ENCODE measurements at places on chromosomes 3 and 15.

- no peak for DNase-seq
Observed at GRCh38 chr3:73727117-73727821, 102.5 kb upstream of the PDZRN3 start.

DNA sequence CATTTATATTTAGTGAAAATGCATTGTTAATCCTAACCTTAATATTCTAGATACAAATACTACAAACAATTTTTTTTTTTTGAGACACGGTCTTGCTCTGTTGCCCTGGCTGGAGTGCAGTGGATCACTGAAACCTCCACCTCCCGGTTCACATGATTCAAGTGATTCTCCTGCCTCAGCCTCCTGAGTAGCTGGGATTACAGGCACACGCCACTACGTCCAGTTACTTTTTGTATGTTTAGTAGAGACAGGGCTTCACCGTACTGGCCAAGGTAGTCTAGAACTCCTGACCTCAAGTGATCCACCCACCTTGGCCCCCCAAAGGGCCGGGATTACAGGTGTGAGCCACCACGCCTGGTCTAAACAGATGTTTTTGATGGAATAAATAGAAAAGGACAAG lies 361.5 kb upstream of the NECTIN3 start:
- DNase-seq, result no peak

GRCh38 chr3:149247929-149248691 lies 26.5 kb upstream of the CP start:
- no peak for DNase-seq

DNA sequence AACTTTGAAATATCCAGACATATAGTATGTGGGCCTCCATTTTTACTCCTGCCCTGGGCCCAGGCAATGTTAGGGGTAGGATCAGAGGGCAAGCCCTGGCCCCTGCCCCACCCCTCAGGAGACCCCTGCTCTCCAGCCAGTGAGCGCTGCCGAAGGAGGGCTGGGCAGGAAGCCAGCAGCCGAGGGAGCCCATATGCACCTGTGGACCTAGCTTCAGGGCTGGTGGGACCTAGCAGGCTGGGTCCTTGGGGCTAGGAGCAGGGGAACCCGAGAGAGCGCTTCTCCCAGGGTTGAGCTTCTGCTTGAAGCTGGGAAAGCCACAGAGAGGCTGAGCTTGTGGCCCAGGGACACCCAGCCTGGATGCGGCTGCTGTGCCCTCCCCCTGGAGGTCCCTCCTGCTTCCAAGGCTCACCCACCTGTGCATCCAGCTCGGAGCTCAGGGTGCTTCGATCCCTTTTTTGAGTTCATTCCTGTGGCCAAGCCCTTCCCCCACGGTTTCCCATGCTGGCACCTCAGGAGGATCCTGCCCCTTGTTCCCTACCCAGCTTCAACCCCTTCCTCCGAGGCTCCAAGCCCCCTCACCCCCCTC lies 21.0 kb upstream of the CYP11A1 start:
- no peak for DNase-seq

DNA sequence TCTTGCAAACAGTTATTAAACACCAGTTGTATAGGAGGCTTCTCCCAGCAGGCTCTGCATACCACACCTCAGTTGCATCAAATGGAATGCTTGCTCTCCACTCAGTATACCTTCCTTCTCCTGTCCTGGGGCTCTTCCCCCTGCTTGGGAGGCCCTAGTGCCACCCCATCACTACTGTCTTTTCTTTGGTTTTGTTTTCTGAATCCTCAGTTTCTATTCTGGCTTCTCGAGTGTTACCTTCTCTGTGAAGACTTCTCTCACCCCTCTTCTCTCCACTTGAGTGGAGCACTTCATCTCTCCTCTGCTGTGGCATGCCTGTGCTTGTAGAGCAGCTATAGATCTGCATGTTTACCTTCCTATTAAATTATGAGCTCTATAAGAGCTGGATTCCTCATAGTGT lies 75.7 kb upstream of the TPRG1 start:
- no peak for DNase-seq

DNA sequence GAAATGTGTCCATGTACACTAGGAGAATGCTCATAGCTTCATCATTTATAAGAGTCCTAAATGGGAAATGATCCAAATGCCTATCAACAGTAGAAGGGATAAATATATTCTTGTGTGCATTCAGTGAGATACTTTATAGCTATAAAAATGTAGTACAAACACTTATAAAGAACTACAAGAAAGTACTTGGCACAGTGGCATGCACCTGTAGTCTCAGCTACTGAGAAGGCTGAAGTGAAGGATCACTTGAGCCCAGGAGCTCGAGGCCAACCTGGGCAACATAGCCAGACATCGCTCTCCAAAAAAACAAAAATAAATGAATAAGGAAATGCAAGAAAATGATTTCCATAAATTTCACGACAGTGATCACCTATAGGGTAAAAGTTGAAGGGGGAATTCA lies 3.6 kb upstream of the FBXL2 start:
- DNase-seq, result no peak

- no peak for DNase-seq
Observed at GRCh38 chr15:74383695-74384565, 16.5 kb upstream of the CYP11A1 start.

DNA sequence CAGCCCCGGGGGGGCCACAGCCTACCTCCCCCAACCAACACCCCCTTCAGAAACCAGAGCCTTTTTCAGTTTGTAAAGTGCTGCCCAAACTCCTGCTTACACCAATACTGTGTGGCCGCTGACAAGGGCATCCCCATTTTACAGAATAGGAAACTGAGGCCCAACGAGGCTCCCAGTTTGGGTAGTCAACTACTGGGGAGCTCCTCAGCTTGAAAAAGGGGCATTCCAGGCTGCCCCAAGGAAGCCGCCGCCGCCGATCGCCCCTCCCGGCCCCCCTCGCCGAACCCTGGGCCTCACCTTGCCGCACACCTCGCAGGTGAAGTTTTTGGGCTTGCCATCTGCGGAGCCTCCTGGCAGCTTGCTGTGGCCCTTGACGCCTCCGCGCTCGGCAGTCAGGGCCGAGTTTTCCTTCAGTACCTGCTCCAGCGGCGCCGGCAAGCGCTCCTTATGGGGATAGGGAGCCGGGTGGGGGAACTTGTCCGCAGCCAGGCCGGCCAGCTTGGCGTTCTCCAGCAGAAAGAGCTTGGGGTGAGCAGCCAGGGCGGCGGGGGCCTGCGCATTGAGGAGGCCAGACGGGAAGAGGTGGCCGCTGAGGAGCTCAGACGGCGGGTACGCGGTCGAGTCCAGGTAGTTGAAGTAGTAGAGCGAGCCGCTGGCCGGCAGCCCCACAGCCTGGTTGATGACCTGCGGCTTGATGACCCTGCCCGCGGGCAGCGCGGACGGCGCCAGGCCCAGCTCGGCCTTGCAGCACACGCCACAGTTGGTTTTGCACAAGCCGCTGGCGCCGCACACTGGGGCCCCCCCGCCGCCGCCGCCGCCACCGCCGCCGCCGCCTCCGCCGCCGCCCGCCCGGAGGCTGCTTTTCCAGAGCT lies 1.4 kb downstream of the FEZF2 start:
- no peak for DNase-seq

GRCh38 chr15:43266834-43267233 lies at the start of gene TGM5:
TGM5 (minus strand) TSS chr15:43266928; CDS start chr15:43266849, 79 bp downstream.
- no peak for DNase-seq

DNA sequence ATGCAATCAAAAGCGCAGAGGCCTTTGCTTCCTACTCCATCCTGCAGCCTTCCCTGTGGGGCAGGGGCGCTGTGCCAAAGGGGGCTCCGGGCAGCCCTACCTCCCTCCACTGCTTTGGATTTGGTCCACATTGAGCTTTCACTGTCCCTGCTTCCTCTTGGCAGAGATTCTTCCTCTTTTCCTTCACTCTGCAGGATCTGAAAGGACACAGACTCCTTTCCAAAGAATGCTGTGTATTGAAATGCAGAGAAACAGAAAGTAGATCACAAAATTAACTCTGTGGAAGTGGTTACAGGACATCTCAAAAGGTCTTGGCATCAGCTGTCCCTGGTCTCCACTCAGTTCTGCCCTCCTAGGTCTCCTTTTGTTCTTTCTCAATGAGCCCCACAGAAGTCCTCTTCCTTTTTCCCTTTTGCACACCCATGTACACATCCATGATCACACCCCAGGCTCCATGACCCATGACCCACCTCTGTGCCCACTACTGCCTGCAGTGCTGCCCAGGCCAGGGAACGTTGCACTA lies 64.1 kb downstream of the CCR1 start:
- no peak for DNase-seq

DNA sequence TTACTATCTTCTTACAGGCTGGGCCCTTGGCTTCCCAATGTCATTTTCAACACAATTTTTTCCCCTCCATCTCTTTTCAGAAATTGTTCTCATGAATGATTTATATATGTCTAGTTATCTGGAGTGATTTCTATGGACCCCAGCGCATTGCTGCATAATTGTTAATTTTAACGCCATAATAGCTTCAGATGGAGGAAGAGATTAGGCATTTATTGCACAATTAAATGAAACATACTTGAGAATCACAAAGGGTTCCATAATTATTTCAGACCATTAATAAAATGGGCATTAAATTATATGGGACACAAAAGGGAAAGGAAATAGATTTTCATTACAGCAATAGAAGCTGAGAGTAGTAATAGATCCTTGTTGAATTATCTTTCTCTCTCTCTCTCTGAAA lies 70.3 kb upstream of the SOX14 start:
- DNase-seq, result no peak

DNA sequence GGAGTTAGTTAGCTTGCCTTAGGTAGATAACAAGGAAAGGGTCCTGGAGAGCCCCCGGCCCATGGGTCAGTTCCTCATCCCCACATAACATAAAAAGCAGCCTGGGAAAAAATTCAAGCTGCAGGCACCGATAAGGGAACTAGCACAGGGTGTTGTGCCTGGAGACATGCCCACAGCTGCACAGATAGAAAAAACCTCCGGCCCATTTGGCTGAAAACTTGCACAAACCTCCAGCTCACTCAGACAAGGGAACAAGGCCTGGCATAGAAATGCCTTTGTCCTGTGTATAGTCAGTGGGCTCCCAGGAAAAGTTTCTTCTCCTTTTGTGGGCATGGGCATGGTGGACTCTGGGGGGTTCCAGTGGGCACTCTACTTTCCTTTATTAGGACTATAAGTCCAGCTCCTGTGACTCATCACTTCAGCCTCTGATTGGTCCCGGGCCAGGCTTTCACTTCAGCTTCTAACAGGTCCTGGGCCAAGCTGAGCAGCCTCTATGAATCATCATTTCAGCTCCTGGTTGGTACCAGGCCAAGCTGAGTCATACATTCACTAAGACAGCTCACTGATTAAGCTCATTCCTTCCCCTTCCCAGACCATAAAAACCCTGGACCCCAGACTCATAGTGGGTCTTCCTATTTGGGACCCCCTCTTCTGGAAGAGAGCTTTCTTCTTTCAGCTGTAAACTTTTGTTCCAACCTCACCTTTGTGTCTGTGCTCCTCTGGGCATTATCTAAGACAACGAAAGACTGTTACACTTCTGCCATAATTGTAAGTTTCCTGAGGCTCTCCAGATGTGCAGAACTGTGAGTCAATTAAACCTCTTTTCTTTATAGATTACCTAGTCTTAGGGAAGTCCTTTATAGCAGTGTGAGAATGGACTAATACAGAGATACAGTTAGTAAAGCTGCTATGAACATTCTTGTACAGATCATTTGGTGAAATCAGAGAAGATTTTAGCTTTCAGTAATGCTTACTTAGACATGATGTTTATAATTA lies 348.0 kb upstream of the DPPA4 start:
- no peak for DNase-seq

GRCh38 chr3:152177757-152178156 lies 91.0 kb upstream of the MBNL1 start:
- DNase-seq, result no peak

- DNase-seq, result no peak
Observed at GRCh38 chr3:136068708-136069107, 103.2 kb downstream of the PPP2R3A start.

DNA sequence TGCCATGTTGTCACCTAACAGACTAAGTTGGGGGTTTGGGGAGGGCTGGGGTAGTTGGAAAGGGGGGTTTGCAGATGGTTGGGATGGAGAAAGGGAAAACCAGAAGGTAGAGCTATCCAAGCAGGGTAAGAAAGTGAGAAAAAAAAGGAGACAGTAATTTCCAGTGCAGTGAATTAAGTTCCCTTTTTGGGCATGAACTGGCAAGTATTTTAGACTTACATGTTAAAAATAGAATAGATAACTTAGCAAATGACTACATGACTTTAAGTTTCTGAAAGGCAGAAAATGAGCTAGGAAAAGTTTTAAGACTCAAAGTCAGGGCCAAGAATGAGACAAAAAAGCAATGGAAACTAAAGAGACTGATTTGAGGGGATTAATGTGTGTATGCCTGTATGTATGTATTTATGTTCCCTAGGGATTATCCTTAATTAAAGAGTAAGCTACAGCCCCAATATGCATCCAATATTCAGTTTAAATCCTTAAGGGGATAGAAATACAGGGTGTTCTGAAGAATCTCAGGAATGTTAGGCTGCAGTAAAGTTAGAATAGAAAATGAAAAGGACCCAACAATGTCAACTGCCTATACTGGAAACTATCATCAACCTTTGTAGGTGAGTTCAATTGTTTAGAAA lies 285.2 kb upstream of the MME start:
- no peak for DNase-seq

DNA sequence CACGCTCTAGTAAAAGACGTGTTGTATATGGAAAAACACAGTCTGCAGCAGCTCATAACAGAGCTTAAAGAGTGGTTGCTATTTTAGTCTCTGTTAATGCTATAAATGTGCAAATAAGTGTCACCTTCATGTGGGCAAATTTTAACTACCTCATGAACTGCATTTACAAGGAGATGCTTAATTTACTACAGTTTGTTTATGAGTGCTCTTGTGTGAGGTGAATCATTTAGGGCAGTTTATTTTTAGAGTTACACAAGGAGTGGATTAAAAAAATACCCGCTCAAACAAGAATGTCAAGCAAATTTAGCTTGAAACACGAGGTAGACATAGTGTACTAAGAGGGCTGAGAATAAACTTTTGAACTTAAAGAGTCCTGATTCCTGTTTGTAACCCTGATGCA lies 579.0 kb downstream of the MFSD1 start:
- DNase-seq, result no peak

DNA sequence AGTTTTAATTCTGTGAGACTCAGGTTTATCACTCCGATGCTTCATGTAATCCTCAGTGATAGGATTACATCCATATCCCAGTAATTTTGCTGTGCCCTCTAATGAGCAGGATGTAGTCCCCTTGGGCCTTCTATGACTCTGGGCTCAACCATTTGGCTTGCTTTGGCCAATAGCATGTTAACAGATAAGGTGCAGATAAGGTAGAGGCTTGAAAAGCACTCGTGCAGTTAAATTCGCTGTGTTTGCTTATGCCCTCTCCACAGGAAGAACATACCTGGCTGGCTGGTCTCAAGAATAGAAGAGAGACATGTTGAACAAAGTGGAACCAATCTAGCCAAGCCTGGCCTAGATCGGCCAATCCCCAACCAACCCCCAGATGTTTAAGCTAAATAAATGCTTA lies 20.1 kb downstream of the CCDC13 start:
- no peak for DNase-seq

- no peak for DNase-seq
Observed at GRCh38 chr15:59329570-59330350, 42.9 kb downstream of the MYO1E start.

DNA sequence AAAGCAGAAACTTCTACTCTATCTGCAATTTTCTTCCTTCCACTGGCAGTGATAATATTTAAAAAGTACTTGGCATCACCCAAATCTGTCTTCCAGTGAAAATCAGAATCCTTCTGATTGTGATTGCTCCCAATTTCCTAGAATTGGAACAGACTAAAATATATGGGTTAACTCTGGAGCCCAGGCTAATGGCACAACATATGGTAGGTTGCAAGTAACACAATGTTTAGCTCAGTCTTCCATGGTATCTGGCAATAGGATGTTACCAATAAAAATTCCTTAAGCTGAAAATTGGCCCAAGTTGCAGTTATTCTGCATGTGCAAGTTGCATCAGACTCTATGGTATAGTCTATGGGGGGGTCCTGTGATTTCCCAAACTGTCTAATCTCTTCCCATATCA lies 273.5 kb upstream of the ADAMTS9 start:
- no peak for DNase-seq

Measured in CD4-positive, alpha-beta T cell (primary cell).